ENCODE measurements at places on chromosomes 4 and X.
A peak's percentile ranks its signal among the peaks of the same experiment; 100 is the strongest.

DNA sequence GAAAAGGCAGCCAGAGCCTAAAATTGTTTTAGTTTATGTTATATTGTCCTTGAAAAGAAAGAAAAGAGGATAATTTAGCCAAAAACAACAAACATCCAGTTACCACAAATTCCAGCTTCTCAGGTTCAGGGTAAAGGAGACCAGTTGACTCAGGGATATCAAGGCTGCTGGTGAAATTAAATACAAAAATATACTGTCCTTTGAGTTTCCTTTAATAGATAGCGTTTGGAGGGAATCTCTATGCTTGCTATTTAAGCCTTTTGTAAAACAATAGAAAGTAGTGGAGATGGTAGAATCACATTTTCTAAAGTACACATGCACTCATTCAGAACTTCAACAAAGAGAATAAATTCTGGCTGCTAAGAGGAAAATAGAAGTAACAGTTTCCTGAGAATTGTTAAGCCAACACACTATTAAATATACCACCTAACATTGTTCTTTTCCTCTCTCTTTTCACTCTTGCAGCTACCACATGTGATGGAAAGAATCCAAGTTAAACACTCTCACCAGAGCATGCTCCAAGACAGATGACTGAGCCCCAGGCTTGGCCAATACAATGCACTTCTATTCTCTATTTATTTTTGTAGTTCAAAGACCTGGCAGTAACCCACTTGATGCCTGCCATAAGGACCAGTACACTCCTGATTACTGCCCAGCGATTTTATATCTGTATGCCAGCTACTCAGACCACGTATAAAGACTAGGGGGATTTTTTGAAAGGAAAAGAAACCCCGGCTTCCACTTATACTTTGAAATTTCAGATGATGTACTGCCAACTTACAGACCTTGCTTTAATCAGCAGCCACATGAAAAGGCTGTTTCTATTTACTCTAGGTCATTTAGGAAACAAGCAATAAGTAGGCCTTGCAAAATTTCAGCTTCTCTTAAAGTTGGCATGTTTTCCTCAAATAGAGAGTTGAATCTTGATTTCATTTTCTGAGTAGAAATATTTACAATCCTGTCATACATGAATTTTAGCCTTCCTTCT lies 756.9 kb downstream of the FAT4 start:
- no peak for DNase-seq

- DNase-seq = no peak
Measured at GRCh38 chr4:108060164-108060563, 70.5 kb downstream of the HADH start.

GRCh38 chr4:52995360-52996030 lies 133.4 kb downstream of the RASL11B start:
- no peak for DNase-seq

- no peak for DNase-seq
Measured at GRCh38 chr4:139035650-139036049, 20.1 kb downstream of the NOCT start.

- peak; percentile 42 for DNase-seq
Measured at GRCh38 chr4:139815778-139816601, 150.4 kb downstream of the MGST2 start.

DNA sequence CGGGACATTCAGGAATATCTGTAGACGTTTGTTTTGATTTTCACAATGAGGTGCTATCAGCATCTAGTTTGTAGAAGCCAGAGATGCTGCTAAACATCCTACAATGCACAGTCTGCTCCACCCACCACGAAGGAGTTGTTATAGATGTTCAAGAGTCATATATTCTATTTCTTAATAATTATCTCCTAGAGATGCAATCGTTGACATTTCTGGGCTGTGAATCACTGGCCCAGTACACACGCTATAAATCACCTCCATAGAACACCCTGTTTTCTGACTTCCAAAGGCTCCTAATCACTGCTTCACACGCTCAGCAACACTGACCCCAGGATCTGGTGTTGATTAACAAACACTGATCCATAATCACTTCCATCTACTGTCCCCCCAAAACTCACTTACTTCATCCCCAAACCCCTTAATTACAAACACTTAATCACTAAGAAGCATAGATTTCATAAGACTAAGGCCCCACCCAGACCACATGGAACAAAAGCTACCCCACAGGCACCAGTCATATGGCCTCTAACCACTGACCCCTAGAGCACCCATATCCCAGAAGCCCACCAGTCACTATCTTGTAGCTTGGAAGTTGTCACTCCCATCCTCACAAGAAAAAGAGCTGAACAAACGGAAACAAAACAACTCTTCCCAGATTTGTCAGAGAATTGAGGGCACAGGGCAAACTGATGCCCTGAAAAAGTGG lies 31.7 kb upstream of the ZNF41 start:
- no peak for DNase-seq

DNA sequence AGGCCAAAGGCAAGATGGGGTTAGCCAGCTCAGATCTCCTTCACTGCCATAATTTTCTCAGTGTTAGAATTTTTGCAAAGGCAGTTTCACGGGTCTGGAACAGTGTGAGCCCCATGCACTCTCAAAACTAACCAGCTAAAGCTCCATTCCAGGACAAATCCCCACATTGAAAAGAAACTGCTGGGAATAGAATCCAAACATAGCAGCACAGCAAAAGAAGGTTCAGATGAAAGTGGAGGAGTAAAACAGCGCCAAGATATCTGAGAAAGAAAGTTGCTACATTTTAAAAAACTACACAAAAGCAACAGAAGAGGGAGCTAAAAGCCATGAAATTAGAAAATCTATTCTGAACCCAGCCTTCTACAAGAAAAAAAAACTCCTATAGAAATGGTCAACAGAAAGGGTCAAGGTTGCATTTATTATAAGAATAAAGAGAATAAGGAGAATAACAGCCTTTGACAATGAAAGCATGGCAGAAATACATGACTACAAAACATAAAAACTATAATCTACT lies 39.6 kb upstream of the SLC7A3 start:
- no peak for DNase-seq

DNA sequence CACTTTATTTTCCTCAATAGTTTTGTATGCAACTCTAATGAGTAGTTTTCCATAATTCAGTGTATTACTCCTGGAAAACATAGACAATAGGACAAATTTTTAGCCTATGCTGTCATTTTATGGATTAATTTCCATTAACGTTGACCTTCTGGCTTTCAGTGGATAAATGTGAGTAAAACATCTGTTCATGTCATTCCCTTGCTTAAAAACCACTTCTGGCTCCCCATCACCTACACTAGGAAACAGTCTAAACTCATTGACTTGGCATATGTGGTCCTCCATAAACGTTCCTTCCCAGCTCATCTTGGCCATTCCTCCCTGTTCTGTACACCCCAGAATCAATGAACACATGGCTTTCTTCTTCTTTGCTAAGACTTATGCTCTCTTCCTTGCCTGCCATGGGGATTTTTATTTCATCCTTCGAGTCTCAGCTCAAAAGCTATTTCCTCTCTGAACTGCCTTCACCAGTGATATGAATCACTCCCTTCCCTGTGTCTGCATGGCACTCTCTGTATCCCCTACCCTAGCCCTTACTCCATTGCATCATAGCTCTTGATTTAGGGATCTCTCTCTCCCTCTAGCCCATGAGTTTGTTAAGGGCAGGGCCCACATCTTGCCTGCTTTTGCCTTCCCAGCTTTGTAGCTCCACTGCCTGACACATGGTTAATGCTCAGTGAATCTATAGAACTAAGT lies 34.8 kb downstream of the DOCK11 start:
- no peak for DNase-seq

DNA sequence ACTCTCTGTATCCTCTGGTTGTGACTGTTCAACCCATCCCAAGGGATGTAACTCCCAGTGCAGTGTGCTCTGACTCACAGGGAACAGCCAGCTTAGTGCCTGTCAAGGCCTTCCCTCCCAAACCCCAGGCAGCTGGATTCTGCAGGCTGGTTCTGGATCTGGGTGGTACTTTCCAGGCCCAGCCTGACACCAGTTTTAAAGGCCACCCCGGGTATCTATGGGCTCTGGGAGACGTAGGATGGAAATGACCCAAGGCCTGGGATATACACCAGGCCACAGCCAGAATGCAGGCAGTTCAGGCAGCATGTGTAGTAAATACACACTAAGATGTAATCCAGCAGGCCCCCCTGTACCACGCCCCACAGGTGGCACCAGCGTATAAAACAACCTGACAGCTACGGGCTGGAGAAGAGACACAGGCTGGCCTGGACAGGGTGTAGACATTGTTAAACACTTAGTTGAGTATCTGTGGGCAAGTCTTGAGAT lies 64.2 kb downstream of the SPINK2 start:
- no peak for DNase-seq

DNA sequence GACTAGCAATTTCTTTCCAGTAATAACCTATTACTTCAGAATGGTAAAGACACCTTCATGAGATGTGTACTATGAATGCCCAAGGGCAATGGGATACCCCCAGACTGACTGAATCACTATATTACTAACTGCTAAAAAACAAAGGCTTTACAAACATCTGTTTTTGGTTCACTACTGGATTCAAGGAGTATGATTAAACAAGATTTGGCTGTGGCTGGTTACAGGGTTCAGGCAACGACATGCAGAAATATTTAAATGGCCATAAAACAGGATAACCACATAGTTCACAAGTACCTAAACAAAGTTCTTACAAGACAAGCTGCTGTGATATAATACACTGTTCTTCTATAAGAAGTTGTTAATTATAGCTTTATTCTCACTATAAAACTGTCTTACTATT lies 128.2 kb downstream of the FRYL start:
- DNase-seq = no peak

- no peak for DNase-seq
Measured at GRCh38 chr4:18566970-18567799, 545.6 kb upstream of the LCORL start.

DNA sequence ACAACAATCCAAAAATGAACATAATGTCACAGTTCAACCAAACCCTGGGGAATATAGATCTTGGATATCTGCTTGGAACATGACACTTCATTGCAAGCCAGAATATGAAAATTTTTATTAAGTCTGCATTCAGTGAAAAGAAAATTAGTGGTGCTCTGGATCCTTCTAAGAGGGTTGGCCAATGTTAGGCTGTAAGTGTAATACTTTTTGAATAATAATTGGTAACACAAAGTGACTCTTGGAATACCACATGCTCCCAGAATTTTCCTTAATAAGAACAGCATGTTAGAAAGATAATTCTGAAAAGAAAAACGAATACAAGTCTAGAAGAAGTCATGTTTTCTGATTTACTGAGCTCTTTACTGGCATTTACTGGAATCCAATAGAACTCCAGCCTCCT lies 175.8 kb downstream of the RASL11B start:
- no peak for DNase-seq

- DNase-seq = no peak
Measured at GRCh38 chr4:139915037-139915436, 238.9 kb downstream of the MAML3 start.

DNA sequence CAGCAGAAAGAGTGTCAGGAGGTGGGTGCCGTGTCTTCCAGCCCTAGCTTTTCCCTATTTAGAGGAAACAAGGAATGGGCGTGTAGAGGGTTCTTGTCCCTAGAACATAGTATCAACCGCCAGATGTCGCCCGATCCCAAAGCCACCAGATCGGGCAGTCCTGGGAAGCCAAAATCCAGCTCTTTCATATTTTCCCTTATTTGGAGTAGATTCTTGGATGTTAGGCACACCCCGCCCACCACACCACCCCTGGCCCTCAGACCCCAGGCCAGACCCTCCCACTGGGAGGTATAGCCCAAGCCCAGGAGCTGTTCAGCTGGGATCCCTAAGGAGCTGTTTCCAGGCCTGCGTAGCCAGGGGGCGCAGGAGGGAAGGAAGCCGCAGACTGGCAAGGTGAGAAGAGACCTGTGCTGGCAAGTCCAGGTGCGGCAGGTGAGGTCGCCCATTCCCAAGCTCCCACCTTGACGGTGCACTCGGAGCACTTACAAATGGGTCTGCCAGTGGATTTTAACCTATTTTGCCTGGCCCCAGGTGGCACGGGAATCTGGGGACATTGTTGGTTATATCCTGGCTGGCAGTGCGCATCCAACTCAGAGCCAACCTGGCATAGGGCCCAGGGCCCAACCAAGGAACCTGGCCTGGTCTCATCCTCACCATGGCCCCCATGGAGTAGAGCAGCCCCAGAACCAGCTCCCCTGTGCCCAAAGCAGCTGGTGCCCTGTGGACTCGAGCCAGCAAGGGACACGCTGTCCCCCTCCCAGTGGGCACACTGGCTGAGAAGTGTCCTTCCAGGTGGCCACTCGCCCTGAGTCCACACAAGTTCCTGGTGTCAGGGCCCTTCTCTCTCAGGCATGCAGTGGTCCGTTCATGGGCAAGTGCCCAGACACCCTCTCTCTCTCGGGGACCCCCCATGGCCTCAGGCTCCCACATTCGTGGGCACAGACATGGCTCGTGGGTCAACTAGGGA lies 811 bp downstream of the FLNA start:
- peak; percentile 36 for DNase-seq

GRCh38 chr4:153547520-153547919 lies 81.4 kb downstream of the TMEM131L start:
- no peak for DNase-seq

DNA sequence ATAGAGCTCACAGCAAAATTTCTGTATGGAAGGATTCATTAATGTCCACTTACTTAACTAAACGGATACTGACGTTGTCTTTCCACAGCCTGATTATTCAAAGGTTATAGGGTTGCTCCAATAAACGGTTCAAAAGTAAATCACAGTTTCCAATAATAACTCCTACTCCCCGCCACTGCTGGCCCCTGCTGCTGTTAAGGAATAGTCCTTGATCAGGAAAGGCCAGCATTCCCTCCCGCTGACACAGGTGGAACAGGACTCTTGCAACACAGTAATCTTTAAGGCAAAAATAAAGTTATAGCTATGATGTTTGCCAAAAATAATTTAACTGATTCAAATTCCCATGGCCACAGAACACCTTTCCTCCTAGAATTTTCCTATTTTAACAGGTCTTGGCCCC lies 53.9 kb downstream of the FAT1 start:
- DNase-seq = no peak

DNA sequence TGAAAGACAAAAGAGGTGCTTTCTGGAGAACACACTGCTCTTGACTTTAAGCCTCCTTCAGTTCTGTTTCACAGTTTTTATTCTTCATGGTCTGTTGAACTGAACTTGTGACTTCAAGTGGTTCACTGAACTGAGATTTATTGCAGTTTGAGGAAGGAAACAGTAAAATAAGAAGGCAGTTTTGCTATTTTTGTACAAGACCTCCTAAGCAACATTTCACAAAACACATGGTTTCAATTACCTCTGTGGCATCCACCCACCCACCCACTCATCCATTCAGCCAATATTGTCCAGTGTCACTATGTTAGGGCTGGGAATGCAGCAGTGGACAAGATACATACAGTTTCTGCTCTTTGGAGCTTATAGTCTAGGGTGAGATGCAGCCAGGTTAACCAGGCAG lies 131.3 kb downstream of the IL1RAPL2 start:
- DNase-seq = no peak

DNA sequence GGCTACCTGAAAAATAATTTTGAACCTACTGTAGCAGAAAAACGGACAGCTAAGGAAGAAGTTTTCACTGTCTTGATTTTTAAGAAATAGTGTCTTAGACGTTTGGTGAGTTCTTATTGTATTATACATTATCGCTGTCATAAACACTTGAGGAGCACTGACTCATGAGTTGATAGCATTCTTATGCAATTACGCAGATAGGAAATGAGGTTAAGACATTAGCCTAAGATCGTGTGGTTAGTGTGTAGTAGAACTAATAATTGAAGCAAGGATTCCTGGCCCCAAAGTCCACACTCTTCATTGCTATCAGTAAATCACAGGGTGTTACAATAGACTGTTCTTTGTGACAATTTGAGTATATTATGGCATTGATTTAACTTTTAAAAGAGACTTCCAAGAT lies 238.1 kb downstream of the ARAP2 start:
- no peak for DNase-seq

- no peak for DNase-seq
Measured at GRCh38 chr4:185229021-185229818, 19.8 kb downstream of the SNX25 start.

- DNase-seq = no peak
Measured at GRCh38 chr4:81573840-81574239, 102.1 kb upstream of the RASGEF1B start.
